ENCODE measurements at places on chromosomes 1 and 21.

GRCh38 chr1:160746836-160747500 is 7.9 kb downstream of the SLAMF7 start:
- DNase-seq, result no peak

DNA sequence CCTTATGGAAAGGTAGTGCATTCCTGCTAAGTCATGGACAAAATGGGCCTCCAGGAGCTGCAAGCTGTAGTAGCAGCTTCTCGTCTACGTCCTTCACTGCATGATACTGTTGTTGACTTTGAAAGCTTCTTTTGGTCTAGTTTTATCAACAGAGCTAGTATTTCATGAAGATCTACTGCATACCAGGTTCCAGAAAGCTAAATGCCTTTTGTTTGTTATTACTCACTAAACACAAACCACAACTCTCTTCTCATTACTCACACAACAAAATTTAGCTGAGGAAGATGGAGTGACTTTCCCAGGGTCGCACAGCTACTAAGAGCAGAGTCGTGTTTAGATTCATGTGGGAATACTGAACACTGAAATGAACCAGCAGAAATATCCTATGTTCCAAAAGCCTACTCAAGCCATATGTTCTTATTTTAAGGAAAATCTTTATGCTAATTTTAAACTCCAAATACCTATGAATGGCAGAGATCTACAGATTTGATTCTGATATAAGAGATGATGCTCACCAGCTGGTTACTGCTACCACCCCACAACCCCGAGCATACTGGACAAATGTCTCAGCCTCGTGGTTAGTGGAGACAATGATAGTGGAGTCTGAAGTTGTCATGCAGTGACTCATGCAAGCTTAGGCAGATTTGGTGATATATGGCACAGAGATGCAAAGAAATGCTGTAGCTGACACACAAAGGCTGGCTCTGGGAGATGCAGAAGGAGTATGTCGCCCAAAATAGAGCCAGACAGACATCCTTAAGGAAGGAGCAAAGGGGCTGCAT is 20.6 kb downstream of the PGBD2 start:
- DNase-seq, result no peak

DNA sequence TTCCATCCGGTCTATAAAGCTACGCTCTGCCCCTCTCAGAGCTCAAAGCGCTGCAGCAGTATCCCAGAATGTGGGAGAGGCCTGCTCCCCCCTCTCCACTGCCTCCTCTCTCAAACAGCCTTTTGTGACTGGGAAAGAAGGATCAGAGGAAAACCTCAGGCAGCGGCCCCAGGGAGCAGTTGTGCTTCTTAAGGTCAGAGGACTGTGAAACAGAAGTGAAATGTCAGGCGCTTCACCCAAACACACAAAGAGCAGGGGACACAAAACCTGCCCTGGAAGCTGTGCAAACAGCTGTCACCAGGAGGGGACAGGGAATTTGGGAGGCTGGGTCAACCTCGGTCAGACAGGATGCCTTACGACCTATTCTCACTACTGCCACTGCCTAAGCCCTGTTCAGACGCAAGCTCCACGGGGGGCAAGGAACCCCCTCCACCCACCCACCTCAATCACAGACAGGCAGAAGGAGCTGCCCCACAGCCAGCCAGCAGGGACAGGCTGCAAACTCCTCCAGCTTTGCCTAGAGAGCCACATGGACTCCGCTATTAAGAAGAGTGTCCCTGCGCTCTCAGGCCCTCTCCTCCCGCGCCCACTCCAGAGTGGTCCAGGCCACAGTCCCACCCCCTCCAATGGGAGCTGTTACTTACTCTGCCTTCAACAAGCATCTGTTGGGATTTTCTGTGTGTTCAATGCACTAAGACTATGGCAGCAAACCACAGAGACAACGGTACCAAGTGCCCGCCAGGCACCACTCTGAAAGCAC is 14.6 kb downstream of the SSBP3 start:
- no peak for DNase-seq

DNA sequence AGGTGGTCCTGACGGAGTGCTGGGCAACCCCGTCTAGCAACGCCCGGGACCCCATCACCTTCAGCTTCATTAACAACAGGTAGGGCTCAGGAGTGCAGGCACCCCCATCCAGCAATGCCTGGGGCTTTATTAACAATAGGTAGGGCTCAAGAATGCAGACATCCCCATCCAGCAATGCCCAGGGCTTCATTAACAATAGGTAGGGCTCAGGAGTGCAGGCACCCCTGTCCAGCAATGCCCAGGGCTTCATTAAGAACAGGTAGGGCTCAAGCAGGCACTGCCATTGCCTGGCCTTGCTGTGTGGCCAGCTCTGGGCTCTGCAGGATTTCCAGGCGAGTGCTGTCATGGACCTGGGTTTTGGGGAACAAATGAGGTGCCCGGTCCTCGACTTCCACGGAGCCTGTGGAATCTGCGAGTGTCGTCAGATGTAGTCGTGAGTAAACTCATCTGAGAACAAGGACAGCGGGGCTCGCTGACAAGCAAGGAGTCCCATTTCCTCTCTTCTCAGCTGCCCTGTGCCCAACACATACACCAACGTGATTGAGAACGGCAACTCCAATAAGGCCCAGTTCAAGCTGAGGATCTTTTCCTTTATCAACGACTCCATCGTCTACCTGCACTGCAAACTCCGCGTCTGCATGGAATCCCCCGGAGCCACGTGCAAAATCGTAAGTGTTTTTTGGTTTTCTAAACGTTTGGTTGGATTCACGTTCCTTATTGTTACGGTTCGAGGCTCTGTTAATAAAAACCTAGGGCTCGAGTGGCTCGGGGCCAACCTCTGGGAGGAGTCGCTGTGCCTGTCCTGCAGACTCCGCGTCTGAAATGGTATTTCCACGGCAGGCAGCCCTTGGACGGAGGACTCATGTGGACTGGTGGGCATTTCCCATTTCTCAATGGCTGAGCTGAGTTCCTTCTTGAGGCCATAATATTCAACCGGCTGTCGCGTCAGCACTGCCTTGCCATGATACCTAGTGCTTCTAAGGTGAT is 56.3 kb downstream of the UMODL1 start:
- no peak for DNase-seq

DNA sequence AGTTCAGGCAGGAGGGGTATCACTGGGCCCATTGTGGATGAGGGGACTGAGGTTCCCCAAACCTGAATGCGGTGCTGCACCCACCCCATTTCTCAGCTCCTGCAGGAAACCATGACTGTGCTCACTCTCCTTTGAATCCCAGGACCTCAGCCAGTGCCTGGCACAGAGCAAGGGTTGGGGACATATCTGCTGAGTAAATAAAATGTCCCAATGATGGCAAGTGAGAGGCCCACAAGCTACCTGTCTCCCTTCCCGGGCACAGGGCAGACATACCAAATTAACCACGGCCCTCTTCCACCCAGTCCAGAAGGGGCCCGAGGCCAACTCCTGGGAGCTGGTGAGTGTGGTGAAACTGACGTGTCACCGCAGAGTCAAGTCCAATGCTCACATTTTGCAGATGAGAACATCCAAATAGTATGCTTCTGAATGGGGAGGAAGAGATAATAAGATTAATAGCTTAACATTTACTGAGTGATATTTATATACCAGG is 97.6 kb downstream of the EPHB2 start:
- DNase-seq, result no peak

DNA sequence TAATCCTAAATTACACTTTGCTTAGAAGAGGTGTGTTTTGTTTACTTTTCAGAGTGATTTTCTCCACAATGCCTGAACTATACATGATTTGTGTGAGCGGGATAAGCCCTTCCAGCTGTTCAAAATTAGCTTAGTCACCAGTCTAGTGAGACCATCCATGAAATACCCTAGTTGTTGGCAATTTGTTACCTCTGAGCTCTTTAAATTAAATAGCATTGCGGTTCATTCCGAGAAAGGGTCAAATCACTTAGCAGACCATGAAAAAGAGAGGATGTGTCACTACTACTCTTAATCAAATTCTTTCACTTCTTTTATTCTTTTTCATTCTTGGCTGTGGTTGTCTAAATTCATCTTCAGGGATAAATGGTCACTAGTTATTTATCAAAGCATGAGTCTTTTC is 11.9 kb upstream of the VAV3 start:
- peak; percentile 37 for DNase-seq

- peak; percentile 13 for DNase-seq
Measured at GRCh38 chr1:150973836-150974579, 627 bp downstream of the CERS2 start.

DNA sequence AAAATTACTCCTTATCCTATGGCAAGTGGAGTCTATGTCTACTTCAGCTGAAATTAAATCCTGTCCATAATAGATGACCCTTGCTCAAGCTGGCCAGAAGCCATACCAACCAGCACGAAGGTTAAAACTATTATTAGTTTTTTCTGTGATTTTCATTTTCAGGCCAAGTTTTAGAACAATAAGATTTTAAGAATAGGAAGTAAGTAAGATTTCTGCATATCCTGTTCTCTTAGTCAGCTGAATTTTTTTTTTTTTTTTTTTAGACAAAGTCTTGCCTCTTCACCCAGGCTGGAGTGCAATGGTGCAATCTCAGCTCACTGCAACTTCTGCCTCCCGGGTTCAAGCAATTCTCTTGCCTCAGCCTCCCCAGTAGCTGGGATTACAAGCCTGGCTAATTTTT is 6.1 kb upstream of the RBP7 start:
- no peak for DNase-seq

All from NCI-H748 treated with DMSO at 0.1 percent for 48 hours (cell line).